Nucleus accumbens (tissue), 56 donors: ENCODE measurements at places on chromosomes 3 and 15.

GRCh38 chr3:188165596-188165995 is 11.6 kb downstream of the LPP start:
- no peak for DNase-seq

- DNase-seq: no peak
Observed at GRCh38 chr3:42085641-42086376, 5.3 kb upstream of the TRAK1 start.

- no peak for DNase-seq
Observed at GRCh38 chr15:70064441-70064840, 33.3 kb downstream of the TLE3 start.

- no peak for DNase-seq
Observed at GRCh38 chr3:146065573-146066006, 95.4 kb downstream of the PLOD2 start.

DNA sequence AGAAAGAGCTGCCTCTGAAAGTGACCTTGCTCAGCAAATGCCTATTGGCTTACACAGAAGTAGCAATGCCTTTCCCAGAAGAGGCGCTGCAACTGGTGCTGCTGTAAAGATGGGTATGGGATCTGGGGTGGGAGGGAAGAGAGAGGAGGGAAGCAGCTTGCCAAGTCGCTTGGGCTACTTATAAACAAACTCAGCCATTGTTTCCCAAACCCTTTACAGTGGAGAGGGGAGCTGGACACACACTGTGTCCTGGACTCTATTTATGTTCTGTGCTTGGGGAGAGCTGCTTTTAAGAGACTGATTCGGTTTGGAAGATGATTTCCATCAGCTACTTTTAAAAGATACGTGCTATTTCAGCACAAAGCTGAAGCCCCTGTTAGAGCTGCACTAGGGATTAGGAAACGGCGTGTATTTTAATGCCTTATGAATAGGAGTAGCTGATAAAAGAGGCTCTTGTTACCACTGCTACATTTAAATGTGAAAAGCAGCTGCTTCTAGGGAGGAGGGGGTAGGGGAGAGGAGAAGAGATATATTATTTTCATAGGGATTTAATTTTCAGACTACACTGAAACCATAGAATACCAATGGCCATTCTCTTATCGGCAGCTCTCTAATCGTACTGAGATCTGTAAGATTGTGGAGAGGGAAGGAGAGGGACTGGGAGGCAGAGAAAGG is 440.6 kb downstream of the MCTP2 start:
- DNase-seq: no peak

GRCh38 chr3:66693461-66694031 is 192.7 kb upstream of the LRIG1 start:
- DNase-seq: no peak
